Cortex of kidney (tissue), 1 donor: ENCODE measurements at places on chromosomes 16 and 17.

- DNase-seq = no peak
Observed at GRCh38 chr17:78291944-78292910, 60.8 kb downstream of the TMEM235 start.

DNA sequence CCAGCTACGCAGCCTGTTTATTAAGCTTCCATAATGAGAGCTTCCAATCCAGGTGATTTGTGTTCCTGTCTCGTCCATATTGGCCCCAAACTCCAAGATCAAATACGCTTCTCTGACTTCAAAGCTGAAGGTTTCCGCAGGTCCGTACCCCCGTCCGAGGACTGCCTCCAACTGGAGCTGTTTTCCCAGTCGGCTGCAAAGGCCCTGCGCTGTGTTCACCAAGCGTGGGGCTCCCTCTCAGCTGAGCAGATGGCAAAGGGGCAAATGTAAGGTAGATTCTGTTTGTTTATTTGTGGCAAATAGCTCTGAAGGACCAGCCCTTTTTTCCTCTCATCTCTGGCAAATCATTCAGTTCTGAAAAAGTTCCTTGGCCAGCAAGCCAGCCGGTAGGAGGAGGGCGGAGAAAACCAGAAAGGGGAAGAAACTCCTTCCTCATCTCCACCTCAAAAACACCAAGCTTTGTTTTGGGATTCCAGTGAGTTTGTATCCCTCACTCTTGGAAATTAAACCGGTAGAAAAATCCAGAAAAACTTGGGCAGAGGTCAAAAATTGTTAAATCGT is 35.2 kb downstream of the NXN start:
- DNase-seq = no peak

GRCh38 chr16:10178080-10178479 is 4.1 kb downstream of the GRIN2A start:
- no peak for DNase-seq

DNA sequence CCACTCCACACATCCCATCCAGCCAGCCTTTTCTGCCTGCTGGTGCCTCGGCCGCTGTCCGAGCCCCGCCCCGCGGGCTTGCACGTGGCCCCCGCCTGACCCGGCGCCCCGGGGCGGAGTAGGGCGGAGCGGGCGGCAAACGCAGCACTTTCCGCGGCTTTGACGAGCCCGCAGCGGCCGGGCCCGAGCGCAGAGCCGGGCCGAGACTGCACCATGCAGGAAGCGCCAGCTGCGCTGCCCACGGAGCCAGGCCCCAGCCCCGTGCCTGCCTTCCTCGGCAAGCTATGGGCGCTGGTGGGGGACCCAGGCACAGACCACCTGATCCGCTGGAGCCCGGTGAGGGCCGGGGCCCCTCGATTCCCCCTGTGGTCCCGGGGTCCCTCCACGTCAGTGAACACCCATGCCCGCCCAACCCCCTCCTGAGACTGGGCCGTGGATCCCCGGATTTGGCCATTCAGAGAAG is at the start of gene HSF4:
Gene HSF4 (plus strand): TSS at position 147 of the 463 bp plus-strand sequence. CDS start 67 bp downstream, at position 214.
- no peak for DNase-seq

GRCh38 chr16:2507665-2508064 is 6.1 kb upstream of the ATP6V0C start:
- no peak for DNase-seq

DNA sequence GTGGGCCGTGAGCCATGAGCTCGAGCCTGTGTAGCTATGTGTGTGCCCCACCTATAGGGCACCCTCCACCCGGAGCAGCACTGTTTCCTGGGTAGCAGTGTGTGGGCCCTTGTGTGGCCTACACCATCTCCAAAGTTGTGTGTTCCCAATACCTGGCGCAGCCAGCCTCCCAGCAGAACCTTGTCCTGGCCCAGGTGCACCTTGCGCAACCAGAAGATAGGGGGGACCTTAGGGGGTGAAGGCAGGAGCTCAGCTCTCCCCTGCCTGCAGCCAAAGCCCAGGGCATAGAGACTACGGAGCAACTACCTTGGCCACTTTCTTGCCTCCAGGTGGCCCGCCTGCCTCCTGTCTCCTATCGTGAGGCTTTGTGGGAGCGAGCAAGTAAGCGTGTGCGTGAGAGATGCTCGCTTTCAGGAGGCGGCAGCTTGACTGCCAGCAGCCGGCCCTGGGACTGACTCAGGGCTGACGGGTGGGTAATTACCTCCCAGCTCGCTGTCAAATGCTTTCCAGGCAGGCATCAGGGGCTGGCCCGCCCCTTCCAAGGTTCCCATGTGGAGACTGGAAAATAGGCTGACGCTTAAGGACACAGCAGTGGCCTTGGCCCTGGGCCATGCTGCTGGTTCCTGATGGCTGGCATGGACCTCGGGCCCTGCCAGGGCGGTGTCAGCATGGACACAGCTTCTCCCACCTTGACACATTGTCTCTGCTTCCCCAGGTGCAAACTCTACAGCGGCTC is 19.0 kb downstream of the TRAF7 start:
- no peak for DNase-seq

DNA sequence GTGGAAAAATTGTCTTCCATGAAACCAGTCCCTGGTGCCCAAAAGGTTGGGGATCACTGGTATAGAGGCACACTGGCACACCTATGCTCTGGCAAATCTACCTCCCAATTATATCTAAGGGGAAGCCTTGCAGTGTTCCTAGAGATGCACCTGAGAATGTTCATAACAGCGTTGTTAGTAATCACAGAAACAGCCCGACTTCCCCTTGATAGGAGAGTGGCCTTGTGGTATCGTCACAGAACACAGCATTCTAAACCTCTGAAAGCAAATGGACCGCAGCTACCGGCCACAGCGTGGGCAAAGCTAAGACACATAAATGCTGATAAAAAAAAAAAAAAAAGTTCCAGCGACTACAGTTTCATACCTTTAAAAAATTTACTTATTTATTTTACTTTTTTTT is 39.1 kb upstream of the ADGRG1 start:
- DNase-seq = no peak

GRCh38 chr17:49258394-49258793 is 27.8 kb upstream of the PHOSPHO1 start:
- no peak for DNase-seq

DNA sequence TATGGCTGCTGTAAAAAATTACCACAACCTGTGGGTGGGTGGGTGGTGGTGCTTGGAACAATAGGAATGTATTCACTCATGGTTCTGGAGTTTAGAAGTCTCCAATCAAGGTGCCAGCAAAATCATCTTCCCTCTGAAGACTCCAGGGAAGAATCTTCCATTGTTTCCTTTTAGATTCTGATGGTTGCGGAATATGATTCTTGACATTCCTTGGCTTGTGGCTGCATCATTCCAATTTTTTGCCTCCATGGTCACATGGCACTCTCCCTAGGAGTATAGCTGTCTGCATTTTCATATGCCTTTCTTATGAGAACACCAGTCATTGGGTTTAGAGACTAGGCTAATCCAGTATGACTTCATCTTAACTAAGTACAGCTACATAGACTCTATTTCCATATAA is 401.0 kb downstream of the HS3ST3B1 start:
- no peak for DNase-seq

GRCh38 chr16:79943736-79944135 is 343.2 kb upstream of the MAF start:
- DNase-seq = no peak

DNA sequence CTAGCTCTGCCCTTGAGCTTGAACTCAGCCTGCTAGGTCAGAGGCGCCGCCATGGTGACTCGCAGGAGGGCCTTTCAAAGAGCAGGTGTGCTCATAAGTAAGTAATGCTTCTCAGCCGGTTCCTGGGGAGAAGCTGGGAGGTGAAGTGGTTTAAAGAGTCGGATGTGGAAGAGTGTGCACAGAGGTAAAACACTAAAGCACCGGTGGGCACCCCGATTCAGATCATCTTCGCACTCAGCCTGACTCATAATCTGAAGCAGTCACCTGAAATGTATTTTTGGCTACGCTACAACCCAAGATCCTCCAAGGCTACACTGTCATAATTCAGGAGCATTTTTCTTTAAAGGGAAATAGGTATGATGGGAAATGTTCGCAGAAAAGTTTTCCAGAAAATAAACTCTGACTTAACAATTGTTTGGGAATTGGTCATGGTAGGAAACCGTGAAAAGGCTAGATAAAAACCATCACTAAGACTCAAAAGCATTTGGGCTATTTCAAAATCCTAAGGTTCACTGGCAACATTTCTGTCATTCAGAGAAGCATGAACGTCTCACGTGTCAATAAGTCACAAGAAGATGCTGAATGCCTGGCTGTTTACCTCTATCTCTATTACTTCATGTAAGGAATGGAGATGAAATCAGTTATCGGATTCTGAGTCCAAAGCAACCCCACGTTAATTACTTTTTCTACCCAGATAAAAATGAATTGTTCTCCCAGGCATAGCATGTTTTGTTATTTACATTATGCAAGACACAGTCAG is 17.8 kb downstream of the CDH8 start:
- no peak for DNase-seq

DNA sequence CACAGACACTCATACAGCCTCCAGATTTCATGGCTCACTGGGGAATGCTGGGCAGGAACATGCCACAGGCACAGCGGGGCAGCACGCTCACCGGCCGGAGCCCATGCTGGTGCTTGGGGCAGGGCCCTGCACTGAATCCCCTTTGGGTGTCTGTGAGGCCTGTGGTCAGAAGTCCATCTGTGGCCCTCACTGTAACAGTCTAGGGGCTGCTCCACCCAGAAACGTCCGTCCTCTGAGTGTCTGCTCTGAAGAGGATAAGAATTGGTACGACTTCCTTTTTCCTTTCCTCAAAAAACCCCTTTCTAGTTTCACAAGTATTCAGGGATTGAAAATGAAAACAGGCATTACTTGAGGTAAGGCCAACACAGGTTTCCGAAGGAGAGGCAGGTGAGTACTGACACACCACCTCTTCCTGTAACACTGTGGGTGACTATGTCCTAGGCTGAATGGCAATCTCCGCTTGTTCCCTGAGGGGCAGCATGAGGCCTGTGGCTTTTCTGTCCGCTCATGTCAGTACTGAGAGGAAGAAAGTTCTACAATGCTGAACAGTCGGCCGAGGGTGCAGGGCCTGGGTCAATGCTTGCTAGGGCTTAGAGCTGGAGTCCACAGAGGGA is 42.5 kb downstream of the TMEM11 start:
- DNase-seq = no peak

DNA sequence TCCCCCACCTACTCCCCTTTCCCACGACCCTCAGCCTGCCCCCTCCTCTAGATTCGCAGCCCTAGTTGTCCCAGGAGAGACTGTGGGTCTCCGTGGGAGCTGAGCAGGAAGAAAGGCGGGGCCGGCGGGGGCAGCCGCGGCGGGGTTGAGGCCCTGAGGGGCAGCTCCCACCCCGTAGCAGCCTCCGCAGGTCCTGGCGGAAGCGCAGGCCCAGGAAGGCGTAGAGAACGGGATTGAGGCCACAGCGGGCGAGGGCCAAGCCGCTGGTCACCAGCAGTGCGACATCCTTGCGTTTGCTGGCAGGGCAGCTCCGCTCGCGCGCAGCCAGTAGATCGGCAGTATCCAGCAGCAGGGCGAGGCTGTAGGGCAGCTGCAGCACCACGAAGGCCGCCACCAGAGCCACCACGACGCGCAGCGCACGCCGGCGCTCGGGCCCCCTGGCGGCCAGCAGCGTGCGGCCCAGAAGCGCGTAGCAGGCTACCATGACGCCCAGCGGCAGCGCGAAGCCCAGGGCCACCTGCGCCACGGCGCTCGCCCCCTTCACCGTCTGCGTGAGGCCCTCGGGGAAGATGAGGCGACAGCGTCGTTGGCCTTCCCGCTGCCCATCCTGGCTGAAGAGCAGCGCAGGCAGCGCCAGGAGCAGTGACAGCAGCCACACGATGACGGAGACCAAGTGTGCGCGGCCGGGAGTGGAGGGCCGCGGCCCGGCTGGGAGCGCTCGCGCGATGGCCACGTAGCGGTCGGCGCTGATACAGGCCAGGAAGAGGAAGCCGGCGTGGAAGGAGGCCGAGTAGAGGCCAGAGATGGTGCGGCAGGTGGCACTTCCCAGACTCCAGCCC is 1.9 kb downstream of the CCR10 start:
- no peak for DNase-seq

GRCh38 chr17:1762901-1763898 is 1.3 kb downstream of the SERPINF1 start:
- DNase-seq = no peak

GRCh38 chr16:52051414-52052172 is 495.4 kb downstream of the TOX3 start:
- no peak for DNase-seq
